Bronchial smooth muscle cell (primary cell): ENCODE measurements at places on chromosomes 6 and 20. TPM values are rescaled to one million over a fixed set of nuclear protein-coding genes. Genes with fewer than 3 reads are reported as not detected.

The TSPYL4 gene
- total RNA-seq, result 4.5 and 6.0 TPM in 2 replicates

The BEND6 gene
- total RNA-seq, result 9.6 and 13.1 TPM in 2 replicates

The SLC16A10 gene
- not detected in 2 replicates for total RNA-seq

The SNX21 gene
- total RNA-seq, result 80.1 and 108 TPM in 2 replicates

The OTOR gene
- not detected in 2 replicates for total RNA-seq

The DPPA5 gene
- not detected in 2 replicates for total RNA-seq

The PNLDC1 gene
- total RNA-seq, result 2.0 TPM in 1 of 2 replicates, not detected in the other

The GMEB2 gene
- 6.0 and 6.5 TPM in 2 replicates for total RNA-seq

The DZANK1 gene
- 0.47 and 0.60 TPM in 2 replicates for total RNA-seq

The METTL24 gene
- 0.16 and 0.43 TPM in 2 replicates for total RNA-seq

The PRPH2 gene
- total RNA-seq, result 4.9 and 5.2 TPM in 2 replicates

The FOXA2 gene
- total RNA-seq, result 0.09 TPM in 1 of 2 replicates, not detected in the other

The SRSF12 gene
- total RNA-seq, result not detected in 2 replicates

The PKIB gene
- 2.1 and 9.3 TPM in 2 replicates for total RNA-seq
